ENCODE measurements at places on chromosomes 12 and 14.

GRCh38 chr12:109720152-109720856 is 6.7 kb downstream of the FAM222A start:
- DNase-seq = no peak

DNA sequence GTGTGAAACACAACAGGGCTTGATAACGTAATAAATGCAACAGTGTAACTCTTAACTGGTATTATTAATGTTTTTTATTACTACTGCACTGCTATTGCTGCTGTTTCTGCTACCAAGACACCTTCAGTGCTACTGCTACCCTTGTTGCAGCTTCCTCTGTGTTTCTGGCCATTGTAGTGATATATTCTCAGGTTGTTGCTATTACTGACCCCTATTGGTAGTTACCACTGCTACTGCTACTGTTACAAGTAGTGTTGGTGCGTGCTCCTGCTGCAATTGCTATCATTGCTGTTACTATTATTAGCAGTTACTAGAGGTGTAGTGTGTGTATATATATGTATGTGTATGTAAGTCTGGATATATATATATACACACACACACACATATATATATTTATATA is 87.2 kb upstream of the PTPRB start:
- no peak for DNase-seq

GRCh38 chr14:105139831-105140239 is 28.7 kb downstream of the JAG2 start:
- no peak for DNase-seq

DNA sequence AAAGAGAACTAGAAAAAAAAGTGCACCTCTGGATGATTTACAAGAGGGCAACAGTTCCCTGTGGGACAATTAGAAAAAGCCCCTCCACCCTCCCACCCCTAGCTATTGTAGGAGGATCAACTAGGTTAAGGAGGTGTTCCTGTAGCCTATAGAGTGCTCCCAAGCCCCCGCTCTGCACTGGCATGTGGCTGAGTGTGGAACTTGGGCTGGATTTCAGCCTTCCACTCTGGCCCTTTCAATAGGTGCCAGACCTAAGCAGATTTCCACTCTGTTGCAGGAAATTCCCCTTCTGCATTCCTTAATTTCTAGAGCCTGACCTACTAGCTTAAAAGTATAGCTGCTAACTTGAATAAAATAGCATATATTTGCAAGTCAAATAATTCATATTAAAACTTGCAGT is 2.8 kb downstream of the NFATC4 start:
- DNase-seq = no peak

GRCh38 chr12:34301251-34302130 is 279.2 kb downstream of the ALG10 start:
- no peak for DNase-seq

GRCh38 chr14:66650491-66650911 is 142.6 kb downstream of the GPHN start:
- DNase-seq = no peak

GRCh38 chr12:63942464-63943241 is 98.2 kb downstream of the SRGAP1 start:
- DNase-seq = no peak

DNA sequence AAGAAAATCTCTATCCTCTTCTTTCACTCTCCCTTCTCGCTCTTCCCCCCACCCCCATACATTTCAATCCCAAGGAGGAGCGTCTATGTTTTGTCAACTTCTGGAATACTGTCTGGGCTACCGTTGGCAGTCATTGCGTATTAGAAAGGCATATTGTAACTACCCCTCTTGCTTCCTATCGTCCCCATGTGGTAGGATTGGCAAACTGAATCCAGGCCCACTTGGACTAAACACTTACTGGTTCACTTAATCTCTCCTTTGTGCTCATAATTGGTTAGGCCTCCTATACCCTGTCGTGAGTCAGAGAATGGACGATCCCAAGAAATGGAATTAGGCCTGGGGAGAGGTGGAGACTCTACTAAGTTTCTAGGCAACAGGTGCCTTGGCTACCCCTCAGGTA is 68.8 kb upstream of the SLC8A3 start:
- no peak for DNase-seq

DNA sequence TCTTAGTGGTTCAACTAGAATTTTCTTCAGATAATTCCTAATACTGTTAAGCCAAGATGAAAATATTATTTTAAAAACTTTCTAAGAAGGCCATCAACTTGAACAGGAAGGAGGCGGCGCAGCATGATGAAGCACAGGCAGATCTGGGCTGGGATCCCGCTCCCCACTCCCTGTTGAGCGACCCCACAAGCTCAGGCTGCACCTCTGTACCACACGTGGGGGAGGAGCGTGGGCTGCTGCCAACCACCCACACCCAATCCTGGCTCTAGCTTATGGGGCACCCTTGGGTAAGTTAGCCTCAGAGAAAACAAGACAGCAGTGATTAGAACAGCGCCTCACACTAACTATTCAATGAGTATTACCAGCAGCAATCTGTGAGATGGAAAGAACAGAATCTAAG is 6.0 kb downstream of the MTERF2 start:
- DNase-seq = no peak

DNA sequence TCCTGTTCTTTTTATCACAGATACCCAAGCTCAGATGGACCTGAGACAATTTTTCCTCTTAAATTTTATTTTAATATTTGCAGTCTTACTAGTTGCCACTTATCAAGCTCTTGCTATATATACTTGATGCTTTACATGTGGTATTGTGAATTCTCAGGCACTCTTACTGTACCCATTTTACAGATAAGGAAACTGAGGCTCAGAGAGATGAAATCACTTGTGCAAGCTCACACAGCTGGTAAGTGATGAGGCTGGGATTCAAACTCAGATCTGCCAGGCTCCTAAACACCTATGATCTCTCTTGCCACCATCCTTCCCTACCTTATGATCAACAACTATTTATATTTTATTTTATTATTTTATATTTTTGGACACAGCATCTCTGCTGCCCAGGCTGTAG is 133.0 kb upstream of the LHX5 start:
- DNase-seq = no peak

DNA sequence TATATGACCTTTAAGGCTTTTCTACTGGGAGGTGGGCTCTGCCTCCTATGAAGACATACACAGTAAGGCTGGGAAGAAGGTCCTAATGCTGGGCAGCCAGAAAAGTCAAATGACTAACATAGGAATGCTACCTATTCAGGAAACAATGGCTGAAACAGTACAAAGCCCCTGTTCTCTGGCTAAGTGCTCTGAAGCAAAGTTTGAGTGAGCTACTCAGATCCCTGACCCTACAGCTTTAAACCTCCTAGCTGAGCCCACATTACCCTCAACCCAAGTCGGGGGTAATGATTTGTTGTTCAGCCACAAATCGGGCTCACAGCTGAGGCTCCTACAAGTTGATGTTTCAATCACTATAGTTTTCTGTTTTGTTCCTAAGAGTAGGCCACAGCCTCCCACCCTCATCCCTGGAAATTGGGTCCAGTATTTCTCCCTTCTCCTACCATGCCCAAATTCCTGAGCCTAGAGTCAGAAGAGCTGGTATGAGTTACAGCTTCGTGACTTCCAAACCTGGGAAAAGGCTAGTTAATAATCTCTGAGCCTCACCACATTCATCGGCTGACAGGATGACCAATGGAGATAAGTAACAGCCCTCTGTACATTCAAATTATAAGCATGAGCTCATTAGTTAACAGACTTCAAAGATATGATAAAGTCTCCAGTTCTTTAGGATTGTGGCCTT is 46.5 kb downstream of the BTBD7 start:
- DNase-seq = no peak

DNA sequence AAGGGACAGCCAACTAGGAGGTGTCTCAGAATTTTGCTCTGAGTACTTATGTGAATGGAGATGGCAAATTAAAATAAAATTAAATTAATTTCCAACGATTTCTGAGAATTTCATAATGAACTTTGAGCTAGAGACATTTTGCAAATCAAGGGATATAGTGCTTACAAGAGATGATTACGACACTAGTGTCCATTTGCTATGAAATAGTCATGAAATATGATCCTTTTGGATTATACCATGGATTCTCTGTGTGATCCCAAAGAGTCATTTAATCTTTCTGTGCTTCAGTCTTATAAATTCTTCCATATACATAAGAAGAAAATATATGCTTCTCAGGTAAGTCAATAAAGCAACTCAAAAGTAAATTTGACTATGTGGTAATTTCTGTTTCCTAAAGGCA is 240.6 kb downstream of the SLC25A21 start:
- DNase-seq = no peak

- DNase-seq = peak; percentile 13
Measured at GRCh38 chr14:60090864-60091519, 731 bp upstream of the PCNX4 start.

GRCh38 chr12:54431911-54432814 is 13.1 kb upstream of the ITGA5 start:
- no peak for DNase-seq

DNA sequence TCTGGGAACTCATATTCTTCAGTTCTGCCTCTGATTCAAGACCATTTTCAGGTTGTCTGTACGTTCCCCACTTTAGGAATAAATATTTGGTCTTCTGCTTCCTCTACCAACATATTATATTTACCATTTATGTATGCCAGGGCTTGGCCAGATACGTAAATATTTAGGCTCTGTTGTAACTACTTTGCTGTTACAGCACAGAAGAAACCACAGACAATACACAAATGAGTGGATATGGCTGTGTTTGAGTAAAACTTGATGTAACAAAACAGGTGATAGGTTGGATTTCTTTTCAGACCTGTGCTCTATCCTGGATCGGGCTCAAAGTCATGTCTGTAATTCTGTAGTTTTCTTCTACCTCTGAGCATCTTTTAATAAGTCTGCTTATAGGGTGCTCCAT is 37.5 kb downstream of the RAP1B start:
- DNase-seq = no peak

DNA sequence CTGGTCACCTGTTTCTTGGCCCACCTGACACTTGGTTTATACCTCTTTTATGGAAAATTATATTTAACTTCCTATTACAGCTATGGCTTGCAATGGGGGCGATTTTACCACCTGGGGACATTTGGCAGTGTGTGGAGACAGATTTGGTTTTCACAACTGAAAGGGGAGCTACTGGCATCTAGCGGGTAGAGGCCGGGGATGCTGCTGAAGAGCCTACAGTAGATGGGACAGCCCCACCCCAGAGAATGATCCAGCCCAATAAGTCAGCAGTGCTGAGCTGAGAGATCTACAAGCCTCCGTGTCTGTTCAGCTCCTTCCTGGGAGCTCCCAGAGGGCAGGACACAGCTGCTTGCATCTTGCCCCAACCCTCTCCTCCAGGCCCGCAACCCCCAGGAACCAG is 302.8 kb downstream of the CACNA1C start:
- DNase-seq = no peak

- no peak for DNase-seq
Measured at GRCh38 chr12:88433997-88434703, 146.1 kb downstream of the KITLG start.

GRCh38 chr14:104784846-104785707 is 10.5 kb downstream of the AKT1 start:
- no peak for DNase-seq

- DNase-seq = peak; percentile 53
Measured at GRCh38 chr12:55142669-55143565, 16.7 kb downstream of the OR9K2 start.

DNA sequence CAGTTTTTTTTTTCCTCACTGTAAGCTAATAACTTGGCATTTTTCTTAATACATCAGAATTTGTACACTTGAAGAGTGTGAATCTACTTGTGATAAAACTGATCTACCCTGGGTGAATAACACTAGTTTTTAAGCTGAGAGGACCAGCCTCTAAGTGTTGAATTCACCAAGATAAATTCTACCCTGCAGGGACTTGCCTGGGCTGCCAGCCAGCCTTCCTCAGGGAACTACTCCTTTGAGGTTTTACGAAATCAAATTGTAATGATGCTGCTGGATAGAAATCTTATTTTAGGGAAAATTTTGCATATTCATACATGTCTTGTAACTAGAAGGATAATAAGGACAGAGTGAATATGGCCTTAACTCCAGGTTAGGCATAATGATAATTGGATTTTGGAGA is 1.9 kb downstream of the MED21 start:
- DNase-seq = no peak

- no peak for DNase-seq
Measured at GRCh38 chr14:89432226-89432625, 15.2 kb upstream of the FOXN3 start.

DNA sequence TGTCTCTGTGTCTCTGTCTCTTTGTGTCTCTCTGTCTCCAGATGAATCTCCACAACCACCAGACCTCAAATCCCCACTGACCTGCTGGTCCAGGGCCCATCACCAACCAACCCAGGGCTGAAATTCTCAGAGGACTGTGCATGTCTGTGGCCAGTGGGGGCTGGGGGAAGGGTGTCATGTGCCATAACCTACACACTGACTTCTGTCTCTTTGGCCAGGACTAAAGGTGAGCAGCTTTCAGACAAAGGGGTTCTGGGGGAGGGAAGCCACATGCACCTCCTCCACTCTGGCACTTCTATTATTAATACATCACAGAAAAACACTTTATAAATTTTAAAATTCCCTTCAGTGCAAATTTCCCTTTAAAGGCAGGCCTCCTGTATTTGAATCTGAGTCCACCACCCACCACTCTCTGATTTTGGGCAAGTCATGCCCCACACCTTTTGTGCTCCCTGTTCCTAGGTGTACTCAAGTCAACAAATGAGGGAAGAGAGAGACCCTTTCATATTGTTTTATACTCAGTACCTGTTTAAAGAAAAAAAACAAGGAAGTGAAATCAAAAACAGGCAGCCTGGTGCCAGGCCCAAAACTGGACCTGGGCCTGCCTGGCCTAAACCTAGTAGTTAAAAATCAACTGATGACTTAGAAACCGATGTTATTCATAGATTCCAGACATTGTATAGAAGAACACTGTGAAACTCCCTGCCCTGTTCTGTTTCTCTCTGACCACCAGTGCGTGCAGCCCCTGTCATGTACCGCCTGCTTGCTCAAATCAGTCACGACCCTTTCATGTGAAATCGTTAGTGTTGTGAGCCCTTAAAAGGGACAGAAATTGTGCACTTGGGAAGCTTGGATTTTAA is 80.2 kb downstream of the TUNAR start:
- DNase-seq = no peak

All from CD4-positive, alpha-beta T cell treated with Interferon alpha-2 for 1 hour (primary cell).